Activated naive CD8-positive, alpha-beta T cell treated with anti-CD3 and anti-CD28 coated beads, Interleukin-2, amount 10 ng/mL, durations not matched to agents 7 days and 5 days (primary cell): ENCODE measurements at places on chromosomes 5 and 9. TPM values are rescaled to one million over a fixed set of nuclear protein-coding genes. Genes with fewer than 3 reads are reported as not detected.

- no peak for DNase-seq
- no peak overlapping the region for H3K4me3 ChIP-seq
- H3K27me3 ChIP-seq, result no peaks in the 10 kb centered on the region
- H3K4me1 ChIP-seq, result no peaks in the 10 kb centered on the region
These were observed 346.9 kb upstream of the TLE4 start for GRCh38 chr9:79224672-79225433.

GRCh38 chr9:19030899-19031298 is 2.1 kb downstream of the SAXO1 start:
- H3K4me3 ChIP-seq, result no peak overlapping the region

DNA sequence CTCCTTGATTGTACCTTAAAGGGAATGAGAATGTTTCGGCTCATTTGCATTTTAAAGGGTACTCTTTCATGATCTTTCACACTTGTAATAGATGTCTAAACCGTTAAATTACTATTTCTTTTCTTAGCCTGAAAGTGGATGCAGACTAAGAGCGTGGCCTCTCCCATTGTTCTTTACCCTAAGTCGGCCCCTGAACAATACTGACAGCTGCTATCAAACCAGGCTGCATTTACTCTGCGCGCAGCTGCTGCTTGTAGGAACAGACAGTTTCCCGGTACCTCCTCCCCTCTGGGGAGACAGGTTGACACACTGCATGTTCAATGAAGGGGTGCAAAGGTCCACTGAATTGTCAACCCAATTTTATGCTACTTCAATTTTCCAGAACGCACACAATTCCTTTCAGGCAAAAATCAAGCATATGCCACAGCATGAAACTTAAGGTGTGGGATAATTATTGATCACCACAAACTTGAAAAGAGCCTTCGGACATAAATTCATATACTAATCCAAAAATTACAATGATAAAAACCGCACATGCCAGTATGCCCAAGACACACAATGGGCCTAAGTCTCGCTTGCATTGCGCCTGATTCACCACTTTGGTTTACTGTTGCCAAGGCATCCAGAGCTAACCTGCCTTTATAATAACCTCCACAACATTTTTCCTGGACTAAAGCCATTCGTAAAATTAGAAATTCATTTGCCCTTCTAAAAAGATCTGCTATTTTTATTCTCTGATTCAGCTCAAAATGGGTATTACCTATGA is 39.7 kb downstream of the TLE1 start:
- H3K4me3 ChIP-seq, result no peak overlapping the region
- H3K27ac ChIP-seq, result no peak overlapping the region
- H3K4me1 ChIP-seq, result no peaks in the 10 kb centered on the region
- DNase-seq, result no peak

DNA sequence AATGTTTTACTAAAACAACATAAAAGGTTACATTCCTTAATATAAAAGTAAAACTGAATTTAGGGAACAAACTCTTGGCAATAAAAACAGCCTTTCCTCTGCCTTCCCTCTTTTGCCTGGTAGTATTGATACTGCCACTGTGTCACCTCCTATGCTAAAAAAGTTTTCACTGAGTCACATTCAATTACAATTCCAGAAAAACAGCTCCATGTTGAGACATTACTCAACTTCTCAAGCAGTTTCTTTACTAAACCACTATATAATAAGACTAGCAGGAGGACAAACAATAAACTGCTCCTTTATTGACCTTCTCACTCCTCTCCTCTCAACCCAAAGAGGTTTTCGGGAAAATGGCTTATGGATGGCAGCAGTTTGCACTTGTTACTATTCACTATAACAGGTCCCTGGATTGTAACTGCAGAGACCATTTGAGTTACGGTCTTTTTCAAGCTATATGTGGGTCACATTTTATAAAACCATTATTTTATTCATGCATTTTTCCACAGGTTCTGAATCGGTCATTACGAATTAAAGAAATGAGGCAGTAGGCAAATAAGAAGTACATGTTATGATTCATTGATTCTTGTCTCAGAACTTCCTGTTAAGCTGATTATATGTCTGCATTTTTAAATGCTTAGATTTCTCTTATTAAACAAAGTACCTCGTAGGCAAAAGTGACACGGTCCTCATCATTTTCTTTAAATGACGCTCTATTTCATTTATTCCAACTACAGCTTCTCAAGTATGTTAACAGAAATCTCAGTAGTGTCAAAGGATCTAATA is 2.1 kb downstream of the ZDHHC21 start:
- no peak for DNase-seq
- no peaks in the 10 kb centered on the region for H3K27me3 ChIP-seq
- H3K36me3 ChIP-seq, result peaks cover 7% of the 10 kb centered on the region
- peaks cover 24% of the 10 kb centered on the region for H3K4me1 ChIP-seq
- no peak overlapping the region for H3K4me3 ChIP-seq
- no peak overlapping the region for H3K27ac ChIP-seq

DNA sequence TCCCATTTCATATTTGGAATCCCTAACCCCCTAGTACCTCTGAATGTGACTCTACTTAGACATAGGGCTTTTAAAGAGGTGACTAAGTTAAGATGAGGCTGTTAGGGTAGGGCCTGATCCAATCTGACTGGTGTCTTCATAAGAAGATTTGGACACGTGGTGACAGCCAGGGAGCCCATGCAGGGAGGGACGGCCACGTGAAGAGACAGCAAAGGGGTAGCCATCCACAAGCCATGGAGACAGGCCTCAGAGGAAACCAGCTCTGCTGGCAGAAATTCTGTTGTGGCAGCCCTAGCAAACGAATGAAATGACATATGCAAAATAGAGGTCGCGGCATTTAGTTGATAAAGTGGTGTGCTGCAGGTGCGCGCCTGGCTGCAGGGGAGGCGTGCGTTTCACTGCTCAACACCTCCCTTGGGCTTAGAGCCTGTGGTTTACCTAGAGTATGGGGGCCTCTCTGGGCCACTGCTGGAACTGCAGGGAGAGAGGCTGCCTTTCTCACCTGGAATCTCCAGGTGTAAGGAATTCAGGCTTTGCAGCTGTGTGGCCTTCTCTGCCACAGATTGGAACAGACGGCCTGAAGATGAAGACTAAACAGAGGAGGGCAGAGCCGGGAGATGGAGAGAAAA is 7.1 kb upstream of the AFAP1L1 start:
- H3K27ac ChIP-seq, result no peak overlapping the region
- no peaks in the 10 kb centered on the region for H3K36me3 ChIP-seq
- no peak overlapping the region for H3K4me3 ChIP-seq
- peaks cover 8% of the 10 kb centered on the region for H3K4me1 ChIP-seq

DNA sequence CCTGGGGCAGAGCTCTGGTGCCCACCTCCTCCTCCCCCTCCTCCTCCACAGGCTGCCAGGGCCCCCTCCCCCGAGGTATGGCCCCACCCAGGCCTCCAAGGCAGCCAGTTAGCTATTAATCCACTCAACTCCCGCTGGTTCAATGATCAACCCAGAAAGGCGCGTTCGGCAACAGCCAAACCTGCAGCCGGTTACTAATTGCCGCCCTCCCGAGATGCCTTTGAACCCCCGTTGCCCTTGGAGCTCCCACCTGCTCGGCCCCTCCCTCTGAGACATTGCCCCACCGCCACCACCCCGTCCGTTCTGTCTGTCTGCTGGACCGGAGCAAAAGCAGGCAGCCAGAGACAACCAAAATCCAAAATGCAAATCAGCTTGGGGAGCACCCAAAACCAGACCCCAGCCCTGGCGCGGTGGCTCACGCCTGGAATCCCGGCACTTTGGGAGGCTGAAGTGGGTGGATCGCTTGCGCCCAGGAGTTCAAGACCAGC is 25.8 kb downstream of the NOTCH1 start:
- H3K27me3 ChIP-seq, result no peaks in the 10 kb centered on the region
- no peaks in the 10 kb centered on the region for H3K4me1 ChIP-seq
- no peak overlapping the region for H3K4me3 ChIP-seq
- H3K27ac ChIP-seq, result no peak overlapping the region
- H3K36me3 ChIP-seq, result peaks cover 2% of the 10 kb centered on the region

- no peak overlapping the region for H3K4me3 ChIP-seq
- H3K36me3 ChIP-seq, result no peaks in the 10 kb centered on the region
- no peak for DNase-seq
- no peaks in the 10 kb centered on the region for H3K4me1 ChIP-seq
- no peak overlapping the region for H3K27ac ChIP-seq
- no peaks in the 10 kb centered on the region for H3K27me3 ChIP-seq
These were observed 130.9 kb upstream of the SLC30A5 start for GRCh38 chr5:68962757-68963484.

- H3K27me3 ChIP-seq, result no peaks in the 10 kb centered on the region
- no peaks in the 10 kb centered on the region for H3K4me1 ChIP-seq
- no peak overlapping the region for H3K27ac ChIP-seq
- H3K36me3 ChIP-seq, result no peaks in the 10 kb centered on the region
These were observed 41.1 kb upstream of the SELENOP start for GRCh38 chr5:42852826-42853225.

DNA sequence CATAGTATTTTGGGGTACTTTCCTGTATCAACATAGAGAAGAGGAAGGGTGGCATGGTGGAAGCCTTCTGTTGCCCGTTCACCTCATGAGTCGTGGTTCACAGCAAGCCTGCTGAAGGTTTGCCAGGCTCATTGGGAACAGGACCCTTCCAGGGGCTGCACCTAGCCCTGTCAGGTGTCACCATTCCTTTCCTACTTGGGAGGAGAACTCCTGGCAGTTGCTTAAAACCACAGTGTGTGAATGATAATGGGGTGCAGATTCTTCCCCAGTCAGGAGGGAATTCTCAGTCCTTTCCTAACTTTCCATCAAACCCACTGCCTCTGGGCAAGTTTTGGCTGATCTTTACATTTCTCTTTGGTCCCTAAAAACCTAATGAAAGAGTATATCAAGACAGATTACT is 99.4 kb upstream of the CTNND2 start:
- no peak for DNase-seq
- no peaks in the 10 kb centered on the region for H3K4me1 ChIP-seq
- no peak overlapping the region for H3K4me3 ChIP-seq
- no peak overlapping the region for H3K27ac ChIP-seq
- H3K27me3 ChIP-seq, result no peaks in the 10 kb centered on the region

GRCh38 chr5:34519489-34520220 is 136.5 kb upstream of the RAI14 start:
- H3K4me3 ChIP-seq, result no peak overlapping the region
- no peaks in the 10 kb centered on the region for H3K36me3 ChIP-seq
- H3K27ac ChIP-seq, result no peak overlapping the region
- H3K4me1 ChIP-seq, result no peaks in the 10 kb centered on the region

DNA sequence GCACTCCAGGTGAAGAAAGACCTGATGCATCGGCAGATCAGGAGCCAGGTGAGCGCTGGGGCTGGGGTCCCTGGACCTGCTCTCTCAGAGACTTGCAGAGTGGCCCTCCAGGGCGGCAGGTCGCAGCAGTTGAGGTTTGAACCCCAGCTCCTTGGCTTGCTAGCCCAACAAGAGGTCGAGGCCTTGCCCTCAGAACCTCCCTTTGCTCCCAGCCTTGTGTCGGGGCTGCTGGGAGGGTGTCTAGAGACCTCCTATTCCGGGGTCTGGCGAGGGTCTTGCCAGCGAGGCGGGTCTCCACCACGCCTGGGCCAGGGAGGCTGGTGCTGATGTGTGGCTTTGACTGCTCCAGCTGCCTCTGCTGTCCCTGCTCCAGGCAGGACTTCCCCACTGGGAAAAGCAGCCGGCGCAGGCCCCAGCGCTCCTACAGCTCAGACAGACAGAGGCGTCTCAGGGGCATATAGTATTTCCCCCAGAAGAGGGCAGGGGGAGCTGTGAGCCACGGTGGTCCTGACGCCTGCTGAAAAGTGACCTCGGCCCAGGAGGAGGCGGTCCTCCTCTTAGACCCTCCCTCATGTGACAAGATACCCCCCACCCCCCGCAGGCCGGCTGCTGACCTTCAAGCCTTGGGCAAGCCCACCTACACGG is 38.3 kb downstream of the LRSAM1 start:
- DNase-seq, result no peak
- H3K4me1 ChIP-seq, result no peaks in the 10 kb centered on the region
- H3K36me3 ChIP-seq, result peaks cover 4% of the 10 kb centered on the region
- H3K27ac ChIP-seq, result no peak overlapping the region

DNA sequence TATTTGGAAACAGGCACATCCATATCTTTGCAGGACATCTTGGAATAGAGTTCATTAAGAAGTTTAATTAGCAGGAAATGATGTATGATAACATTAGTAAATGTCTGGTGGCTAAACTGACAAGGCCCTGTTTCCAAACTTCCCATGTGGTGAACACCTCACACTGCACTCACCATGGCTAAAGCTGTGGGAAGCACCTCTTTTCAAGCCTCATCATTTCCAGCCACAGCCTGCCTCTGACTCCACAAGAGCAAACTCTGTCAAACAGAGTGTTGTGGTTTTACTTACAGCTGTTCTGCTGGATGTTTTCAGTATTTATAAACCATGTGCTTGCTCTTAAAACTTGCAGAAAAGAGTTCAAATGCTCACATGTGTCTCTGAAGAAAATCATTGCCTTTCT is 14.9 kb upstream of the NDUFB6 start:
- H3K27me3 ChIP-seq, result peaks cover 20% of the 10 kb centered on the region
- H3K4me1 ChIP-seq, result no peaks in the 10 kb centered on the region
- H3K27ac ChIP-seq, result no peak overlapping the region
- no peaks in the 10 kb centered on the region for H3K36me3 ChIP-seq
- no peak overlapping the region for H3K4me3 ChIP-seq

DNA sequence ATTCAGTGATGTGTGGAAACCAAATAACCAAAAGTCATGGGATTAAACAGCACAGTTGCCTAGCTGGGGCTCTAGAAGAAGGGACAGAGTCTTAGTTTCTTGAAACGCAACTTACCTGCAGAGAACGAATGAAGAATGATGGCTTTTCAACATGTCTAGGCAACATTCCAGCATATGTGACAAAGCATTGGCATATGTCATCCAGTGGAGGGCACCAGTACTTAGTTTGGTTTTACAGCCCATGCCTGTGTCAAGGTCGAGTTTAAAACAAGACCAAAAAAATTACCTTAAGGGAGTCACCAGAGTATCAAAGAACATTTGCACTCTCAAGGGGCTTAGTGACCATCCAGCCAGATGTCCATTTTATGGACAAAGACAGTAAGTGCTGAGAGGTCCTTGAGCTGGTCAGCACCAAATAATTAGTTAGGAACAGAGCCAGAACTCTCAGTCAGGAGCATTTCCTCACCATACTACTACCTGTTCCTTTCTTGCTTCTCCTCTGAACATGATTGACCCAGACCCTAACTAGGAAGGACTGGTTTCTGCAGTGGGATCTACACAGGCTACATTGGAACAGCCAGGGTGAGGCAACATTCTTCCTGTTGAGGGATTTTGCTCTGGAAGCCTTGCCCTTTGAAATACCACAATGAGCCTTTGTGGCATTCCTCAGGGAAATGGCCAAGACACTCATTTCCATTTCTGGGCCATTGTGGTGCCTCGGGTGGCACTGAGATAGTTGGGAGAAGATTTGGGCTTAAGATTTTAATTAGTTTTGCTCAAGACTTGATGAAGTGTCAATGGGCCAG is 75.4 kb upstream of the ANKH start:
- H3K27me3 ChIP-seq, result peaks cover 10% of the 10 kb centered on the region
- H3K36me3 ChIP-seq, result peaks cover 1% of the 10 kb centered on the region
- no peak overlapping the region for H3K4me3 ChIP-seq
- DNase-seq, result no peak

GRCh38 chr9:101579711-101580545 is 14.8 kb downstream of the PPP3R2 start:
- no peak overlapping the region for H3K4me3 ChIP-seq
- H3K27ac ChIP-seq, result no peak overlapping the region
- peaks cover 2% of the 10 kb centered on the region for H3K36me3 ChIP-seq

Gene GRIN3A
- total RNA-seq, result not detected

Gene NUTM2F
- total RNA-seq, result not detected

Gene ACOT12
- not detected for total RNA-seq

Gene PCYOX1L
- total RNA-seq, result 35.7 TPM

Gene LPAR1
- total RNA-seq, result not detected

Gene PCDHGB6
- total RNA-seq, result 0.14 TPM
